Stimulated activated CD4-positive, alpha-beta T cell treated with anti-CD3 and anti-CD28 coated beads, Interleukin-15, amount 100 ng/mL, for 24 hours (primary cell): ENCODE measurements at places on chromosomes 13 and 19.

DNA sequence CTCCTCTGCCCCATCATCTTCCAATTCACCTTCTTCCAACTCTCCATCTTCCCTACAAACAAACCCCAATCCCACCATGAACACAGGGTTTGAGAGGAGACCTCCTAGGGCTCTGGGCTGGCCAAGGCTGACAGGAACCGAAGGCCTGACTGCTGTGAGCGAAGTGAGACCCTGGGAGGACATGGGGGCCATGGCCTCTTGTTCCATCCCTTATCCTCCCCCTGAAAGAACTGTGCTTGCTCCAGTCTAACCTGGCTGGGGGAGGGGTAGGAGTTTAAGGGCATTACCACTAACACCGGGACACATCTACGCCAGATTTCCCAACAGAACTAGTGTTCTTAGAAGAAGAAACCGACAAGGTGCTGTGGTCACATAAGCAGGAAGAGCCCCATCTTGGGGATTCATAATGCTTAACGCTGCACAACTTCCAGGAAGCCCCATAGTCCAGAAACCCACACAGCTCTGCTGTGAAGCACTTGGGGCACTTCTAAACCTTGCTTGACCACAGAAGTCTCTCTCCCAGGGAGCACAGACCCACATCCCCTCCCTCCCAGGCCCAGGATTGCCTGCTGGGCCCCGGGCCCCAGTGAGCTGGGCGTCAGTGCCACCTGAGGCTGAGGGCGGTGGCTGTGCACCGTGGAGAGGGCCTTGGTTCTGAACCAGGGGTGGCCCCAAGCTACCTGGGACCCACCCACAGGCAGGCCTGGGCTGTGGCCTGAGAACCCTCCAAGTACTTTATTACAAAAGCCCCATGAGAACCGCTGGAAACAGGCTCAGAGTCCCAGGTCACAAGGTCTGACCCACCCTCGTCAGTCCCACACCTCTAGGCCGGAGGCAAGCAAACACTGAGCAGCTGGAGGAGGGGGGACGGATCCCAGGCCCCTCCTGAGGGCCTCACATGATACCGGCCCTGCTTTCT lies 18.8 kb downstream of the ZC3H4 start:
- DNase-seq, result peak; percentile 54

- no peak for DNase-seq
These were observed 1.1 kb downstream of the TNFAIP8L1 start for GRCh38 chr19:4640247-4641000.

DNA sequence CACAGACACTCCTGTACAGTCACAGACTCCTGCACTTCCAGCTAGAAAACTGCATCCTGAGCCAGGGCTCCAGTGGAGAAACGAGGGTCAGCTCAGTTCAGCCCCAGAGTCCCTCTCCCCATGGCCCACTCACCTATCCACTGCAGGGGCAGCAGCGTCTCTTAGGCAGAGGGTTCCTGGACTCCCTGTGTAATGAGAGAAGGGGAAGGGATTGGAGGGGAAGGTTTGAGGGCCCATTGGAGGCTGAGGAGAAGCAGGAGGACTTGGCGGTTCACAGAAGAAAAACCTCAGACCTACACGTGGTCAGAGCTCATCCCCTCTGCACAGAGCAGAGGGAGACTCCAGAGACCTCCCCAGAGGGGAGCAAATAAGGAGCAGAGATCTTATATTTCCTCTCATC lies 9.2 kb upstream of the CEACAM18 start:
- no peak for DNase-seq

- DNase-seq, result no peak
These were observed 11.3 kb downstream of the TBC1D4 start for GRCh38 chr13:75470676-75471075.

DNA sequence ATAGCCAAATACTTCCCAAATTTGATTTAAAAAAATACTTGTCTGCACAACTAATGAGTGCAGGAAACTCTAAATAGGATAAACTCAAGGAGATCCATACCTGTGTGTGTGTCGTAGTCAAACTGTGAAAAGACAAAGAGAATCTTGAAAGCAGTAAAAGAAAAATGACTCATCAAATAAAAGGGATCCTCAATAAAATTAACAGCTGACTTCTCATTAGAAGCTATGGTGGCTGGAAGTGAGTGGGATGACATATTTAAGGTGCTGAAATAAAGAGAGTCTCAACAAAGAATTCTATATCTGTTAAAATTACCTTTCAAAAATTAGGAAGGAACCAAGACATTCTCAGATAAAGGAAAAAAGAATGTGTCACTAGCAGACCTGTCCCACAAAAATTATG lies 13.7 kb downstream of the RNASEH2B start:
- DNase-seq, result no peak

DNA sequence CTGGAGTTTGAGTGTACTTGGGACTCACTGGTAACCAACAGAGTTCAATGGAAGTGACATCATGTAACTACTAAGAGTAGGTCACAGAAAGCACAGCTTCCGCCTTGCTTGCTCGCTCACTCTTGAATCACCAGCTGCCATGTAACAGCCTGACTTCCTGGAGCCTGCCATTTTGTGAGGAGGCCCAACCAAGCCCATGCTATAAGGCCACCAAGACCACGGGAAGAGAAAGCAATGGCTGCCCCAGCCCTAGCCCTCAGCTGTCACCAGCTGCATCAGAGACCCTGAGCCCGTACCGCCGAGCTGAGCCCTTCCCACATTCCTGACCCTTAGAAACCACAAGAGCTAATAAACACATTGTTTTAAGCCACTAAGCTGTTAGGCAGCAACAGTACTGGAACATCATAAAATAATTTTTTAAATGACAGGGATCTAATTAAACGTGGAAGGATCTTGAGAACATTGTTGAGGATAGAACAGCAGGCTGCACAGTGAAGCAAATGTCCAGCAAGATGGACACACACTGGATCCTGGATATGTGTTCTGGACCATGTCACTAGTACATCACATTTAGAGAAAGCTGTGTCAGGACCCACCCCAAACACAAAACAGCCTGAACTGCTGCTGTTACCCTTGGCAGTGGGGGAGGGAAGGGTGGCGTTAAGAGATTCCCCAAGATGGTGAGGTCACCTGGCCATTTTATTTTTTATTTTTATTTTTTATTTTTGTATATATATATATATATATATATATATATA lies 21.7 kb upstream of the LDLR start:
- no peak for DNase-seq

- DNase-seq, result no peak
These were observed 8.2 kb downstream of the LAMP1 start for GRCh38 chr13:113305208-113305607.

- peak; percentile 19 for DNase-seq
These were observed 82.3 kb downstream of the RNASEH2B start for GRCh38 chr13:50991579-50992521.

- DNase-seq, result no peak
These were observed 27.9 kb upstream of the IGFL1 start for GRCh38 chr19:46201454-46202310.

GRCh38 chr19:43606569-43607229 lies 5.2 kb upstream of the SRRM5 start:
- no peak for DNase-seq

GRCh38 chr13:25939961-25940687 lies 111.7 kb downstream of the SHISA2 start:
- DNase-seq, result no peak

DNA sequence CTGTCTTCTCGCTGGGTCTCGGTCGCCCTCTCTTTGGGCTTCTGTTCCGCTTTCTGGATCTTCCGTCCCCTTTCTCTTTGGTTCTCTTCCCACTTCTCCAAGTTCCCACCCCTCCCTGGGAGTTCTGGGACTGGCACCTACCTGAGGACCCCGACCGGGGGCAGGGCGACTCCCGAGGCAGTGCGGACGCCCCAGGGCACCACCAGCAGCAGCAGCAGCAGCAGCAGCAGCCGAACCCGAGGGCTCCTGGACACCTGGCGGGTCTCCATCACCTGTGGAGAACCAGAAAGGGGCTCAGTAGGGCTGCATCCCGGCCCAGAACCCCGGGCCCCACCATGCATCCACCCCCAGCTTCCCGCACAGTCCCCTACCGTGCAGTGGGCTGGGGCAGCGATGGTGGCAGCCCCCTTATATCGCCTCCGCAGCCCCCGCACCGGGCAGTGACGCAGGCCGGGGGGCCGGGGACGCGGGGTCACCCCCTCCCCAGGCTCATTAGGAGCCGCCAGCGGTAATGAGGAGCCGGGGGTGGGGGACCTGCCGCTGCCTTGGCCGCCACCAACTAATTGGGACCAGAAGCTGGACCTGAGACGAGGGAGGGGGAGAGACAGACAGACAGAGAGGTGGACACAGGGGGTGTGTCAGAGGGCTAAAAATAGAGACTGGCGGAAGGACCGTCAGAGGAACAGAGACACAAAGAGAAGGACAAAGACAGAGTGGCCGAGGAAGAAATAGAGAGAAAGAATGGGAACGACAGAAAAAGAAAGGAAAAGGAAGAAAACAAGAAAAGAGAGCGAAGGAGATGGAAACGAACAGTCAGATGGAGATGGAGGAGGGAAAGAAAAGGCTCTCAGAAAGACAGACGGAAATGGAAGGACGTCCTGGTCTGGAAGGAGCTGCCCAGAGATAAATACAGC lies at the start of gene PTH2:
Gene PTH2, minus strand, starts transcription at position 371 of the 914 bp plus-strand sequence. Its CDS starts 102 bp downstream, at position 269.
- DNase-seq, result no peak

GRCh38 chr13:39527961-39528660 lies 74.9 kb downstream of the LHFPL6 start:
- no peak for DNase-seq
